ENCODE measurements at places on chromosomes 5 and 9.

DNA sequence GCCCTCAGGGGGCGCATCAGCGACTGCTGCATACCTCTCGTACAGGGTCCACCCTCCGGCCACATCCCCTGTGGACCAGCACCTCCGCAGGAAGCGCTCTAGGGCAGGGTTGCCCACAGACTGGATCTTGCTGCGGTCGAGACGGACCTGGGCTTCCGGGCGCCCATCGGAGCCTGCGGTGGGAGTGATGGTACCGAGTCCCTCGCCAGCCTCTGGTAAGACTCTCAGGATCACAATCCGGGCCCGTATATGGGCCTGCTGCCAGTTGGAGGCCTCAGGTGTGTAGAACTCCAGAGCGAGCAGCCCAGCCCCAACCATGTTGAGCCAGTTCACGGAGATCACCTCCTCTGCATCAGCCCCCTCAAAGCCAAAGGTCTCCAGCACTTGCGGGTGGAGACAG lies 323.0 kb downstream of the ANXA1 start:
- no peak for DNase-seq

GRCh38 chr5:32628049-32628844 lies 42.9 kb downstream of the SUB1 start:
- DNase-seq, result no peak

- no peak for DNase-seq
Measured at GRCh38 chr9:19641046-19641445, 147.8 kb downstream of the SLC24A2 start.

DNA sequence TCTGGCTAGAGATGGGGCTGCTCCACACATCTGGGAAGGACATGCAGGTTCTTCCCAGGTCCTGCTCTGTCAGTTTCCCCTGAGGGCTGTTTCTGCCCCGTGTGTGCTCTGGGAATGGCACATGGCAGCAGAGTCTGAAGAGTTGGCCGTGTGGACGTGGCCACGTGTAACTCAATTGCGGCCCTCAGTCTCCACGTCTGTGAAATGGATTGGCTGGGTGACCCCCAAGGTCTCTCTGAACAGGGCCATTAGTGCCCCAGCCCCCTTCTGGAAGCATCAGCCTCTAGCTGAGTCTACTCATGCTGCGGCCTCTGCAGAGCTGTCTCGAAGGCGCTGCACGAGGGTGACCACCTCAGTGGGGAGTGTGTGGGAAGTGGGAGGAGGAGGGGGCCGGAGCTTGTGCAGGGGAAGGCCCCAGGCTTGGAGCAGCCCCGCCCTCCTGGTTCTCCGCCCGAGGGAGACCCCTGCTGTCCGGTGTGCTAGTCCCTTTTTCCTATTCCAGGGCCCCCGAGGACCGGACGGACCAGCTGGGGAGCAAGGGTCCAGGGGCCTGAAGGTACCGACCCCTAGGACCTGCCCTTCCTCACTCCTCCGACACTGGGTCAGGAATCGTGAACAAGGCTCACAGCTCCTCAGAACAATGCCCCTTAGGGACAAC lies 58.9 kb upstream of the ORM1 start:
- no peak for DNase-seq

DNA sequence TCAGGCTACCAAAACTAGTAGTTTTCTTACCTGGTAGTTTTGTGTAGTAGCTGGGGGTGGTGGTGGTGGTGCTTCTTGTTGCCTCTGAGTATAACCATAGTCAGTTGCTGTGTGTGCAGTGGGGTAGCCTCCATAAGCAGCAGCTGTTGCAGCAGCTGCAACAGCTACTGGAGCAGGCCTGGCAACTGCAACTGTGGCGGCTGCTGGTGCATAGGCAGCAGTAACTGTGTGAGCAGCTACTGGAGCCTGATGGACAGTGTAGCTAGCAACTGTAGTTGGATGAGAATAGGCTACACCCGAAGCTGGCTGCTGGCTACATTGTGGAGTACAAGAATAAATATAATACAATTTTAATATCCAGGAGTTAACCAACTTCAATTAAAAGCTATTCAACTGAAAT lies 24.7 kb downstream of the ZFR start:
- DNase-seq, result no peak

- no peak for DNase-seq
Measured at GRCh38 chr9:91305596-91306295, 56.0 kb downstream of the AUH start.

GRCh38 chr9:35723426-35723825 lies 8.6 kb downstream of the TLN1 start:
- DNase-seq, result no peak

DNA sequence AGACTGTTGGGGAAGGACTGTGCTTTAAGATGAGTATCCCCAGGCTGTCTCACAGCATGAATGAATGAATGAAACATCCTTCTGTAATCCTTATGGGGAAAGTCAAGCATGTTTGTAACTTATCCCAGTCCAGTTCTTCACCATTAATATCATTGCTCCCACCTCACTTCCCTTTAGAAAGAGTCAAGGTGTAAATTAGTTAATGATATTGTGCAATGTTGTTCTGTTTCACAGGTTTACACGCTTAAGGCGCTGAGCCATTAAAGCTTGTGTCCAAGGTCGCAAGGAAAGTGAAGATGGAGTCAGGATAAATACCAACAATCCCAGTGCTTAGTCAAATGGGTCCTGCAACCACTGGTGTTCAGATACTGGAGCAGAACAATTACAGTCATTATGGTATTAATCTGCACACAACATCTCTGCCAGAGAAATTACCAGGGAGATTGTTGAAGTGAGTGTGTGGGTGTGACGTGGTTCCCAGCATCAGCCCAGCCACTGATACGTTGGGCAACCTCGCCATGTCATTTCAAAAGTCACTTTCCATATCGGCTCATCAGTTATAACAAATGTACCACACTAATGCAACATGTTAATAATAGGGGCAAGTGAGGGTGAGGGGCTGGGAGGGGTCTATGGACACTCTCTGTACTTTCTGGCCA lies 1.5 kb upstream of the MYO10 start:
- DNase-seq, result no peak

GRCh38 chr5:96434201-96434645 lies 1.2 kb upstream of the PCSK1 start:
- no peak for DNase-seq

GRCh38 chr5:151123897-151124751 lies 33.5 kb downstream of the ANXA6 start:
- DNase-seq, result no peak

DNA sequence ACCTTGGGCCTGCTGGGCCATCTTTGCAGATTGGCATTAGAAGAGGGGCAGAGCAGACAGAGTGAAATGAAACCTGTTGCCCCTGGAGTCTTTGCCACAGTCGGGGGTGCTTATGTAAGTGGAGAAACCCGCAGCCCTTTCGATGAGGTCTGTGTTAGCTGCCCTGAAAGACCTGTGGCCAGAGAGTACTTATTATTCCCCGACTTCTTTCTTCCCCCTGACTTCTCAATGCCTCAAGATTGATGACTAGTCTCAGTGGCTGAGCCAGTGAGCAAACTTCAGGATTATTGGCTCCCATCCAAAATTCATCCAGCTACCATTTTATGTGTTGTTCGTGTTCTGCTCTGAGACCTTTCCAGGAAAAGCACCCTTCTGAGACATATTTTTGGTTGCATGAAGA lies 7.6 kb downstream of the NTRK2 start:
- no peak for DNase-seq

DNA sequence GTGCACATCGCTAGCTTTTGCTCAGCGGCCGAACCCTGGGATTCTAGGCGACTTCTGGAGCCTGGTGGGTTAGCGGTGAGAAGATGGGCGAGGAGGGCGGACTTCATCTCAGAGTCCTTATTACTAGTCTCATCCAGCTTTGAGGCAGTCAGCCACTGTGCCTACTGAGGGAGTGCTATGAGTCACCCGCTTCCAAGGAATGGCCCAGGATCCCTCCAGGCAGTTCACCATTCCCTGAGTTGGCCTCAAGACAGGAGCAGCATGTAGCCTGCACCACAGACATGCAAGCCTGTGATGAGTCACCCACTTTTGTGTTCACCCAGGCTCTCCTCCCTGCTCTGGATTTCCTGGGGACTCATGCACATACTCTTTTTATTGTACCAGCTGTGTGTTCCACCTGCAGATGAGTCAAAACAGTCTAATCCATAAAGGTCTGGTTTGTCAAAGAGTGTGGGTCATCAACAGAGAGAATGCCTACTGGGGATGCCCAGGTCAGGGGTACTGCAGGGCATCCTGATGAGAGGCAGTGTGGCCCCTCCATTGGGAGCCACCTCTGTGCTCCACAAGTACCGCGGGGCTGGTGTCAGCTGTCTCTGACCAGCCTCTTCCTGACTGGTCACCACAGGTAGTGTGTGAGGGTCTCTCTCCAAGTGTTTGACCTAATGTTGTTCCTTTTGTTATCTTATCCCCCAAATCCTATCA lies 20.2 kb downstream of the SLC22A5 start:
- no peak for DNase-seq

Measured in stimulated activated CD8-positive, alpha-beta memory T cell treated with anti-CD3 and anti-CD28 coated beads, Interleukin-4, amount 100 ng/mL, for 1 hour (primary cell).